Urinary bladder (tissue), 4 donors: ENCODE measurements at places on chromosomes 12 and 14.

DNA sequence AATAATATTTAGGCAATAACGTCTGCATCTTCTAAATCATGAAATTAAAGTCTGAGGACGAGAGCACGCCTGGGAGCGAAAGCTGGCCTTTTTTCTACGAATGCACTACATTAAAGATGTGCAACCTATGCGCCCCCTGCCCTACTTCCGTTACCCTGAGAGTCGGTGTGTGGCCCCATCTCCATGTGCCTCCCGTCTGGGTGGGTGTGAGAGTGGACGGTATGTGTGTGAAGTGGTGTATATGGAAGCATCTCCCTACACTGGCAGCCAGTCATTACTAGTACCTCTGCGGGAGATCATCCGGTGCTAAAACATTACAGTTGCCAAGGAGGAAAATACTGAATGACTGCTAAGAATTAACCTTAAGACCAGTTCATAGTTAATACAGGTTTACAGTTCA lies 19.3 kb downstream of the CKB start:
- DNase-seq, result no peak

DNA sequence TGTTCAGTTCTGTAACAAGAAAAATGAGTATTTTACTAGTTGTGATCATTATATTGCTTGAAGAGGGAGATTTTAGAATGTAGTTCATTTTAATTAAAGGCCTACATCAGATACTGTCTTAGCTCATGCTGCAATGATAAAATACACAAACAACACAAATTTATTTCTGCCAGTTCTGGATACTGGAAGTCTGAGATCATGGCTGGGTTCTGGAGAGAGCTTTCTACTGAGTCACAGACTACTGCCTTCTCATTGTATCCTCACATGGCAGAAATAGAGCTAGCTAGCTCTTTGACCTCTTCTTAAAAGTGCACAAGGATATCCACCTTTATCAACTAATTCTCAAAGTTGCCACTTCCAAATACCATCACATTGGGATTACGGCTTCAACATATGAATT lies 53.8 kb downstream of the MIS18BP1 start:
- no peak for DNase-seq

DNA sequence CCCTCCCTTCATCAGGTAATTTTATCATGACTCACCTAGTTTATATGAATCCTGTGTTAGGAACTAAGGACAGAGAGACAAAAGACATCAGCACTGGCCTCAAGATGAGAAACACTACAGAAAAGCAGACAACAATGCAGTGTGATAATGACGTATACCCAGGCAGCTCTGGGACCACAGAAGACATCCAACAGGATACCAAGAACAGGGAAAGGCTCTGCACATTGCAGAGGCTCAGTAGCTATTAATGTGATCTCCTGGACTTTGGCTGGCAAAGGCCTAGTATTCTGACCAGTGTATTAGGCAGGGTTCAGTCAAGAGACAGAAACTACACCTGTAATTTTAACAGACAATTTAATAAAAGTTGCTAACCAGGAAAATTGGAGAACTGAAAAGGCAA lies 39.7 kb downstream of the CDK17 start:
- no peak for DNase-seq

DNA sequence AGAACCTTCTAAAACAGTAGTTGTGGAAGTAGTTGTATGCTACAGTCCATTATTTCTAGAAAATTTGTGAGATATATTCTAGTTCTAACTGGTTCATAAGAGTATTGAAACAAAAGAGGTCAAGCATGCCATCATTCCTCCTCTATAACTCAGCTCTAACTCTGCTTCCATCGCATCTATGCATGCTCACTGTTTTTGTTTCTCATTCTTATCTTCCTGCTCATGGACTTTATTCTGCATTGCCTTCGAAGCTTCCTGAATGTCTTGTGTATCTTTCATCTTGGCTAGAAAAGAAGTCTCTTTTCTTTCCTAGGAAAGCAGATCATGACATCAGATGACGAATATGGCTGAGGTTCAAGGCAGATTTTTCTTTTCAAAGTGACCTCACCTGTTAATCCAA lies 402 bp downstream of the LMNTD1 start:
- no peak for DNase-seq

GRCh38 chr12:130761537-130762318 lies 45.6 kb upstream of the RIMBP2 start:
- DNase-seq, result no peak

GRCh38 chr14:33938131-33938949 lies 12.5 kb downstream of the EGLN3 start:
- DNase-seq, result peak; percentile 70

DNA sequence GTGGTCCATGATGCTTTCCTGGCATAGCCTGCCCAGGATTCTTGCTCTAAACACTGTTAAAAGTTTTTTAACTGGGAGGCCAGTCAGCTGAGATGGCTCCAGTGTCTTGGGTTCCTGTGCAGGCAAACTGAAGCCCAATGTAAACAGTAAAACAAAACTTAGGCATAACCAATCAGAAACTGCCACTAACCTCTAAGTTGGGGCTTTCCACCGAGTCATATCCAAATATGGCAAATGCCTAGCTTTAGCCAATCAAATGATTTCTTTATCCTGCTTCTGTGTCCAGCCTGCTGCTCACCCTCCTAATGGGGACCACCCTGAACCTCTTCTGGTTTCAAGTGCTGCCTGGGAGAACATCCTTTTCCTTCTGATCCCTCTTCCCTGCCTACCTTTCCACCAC lies 277.9 kb downstream of the EMP1 start:
- no peak for DNase-seq

DNA sequence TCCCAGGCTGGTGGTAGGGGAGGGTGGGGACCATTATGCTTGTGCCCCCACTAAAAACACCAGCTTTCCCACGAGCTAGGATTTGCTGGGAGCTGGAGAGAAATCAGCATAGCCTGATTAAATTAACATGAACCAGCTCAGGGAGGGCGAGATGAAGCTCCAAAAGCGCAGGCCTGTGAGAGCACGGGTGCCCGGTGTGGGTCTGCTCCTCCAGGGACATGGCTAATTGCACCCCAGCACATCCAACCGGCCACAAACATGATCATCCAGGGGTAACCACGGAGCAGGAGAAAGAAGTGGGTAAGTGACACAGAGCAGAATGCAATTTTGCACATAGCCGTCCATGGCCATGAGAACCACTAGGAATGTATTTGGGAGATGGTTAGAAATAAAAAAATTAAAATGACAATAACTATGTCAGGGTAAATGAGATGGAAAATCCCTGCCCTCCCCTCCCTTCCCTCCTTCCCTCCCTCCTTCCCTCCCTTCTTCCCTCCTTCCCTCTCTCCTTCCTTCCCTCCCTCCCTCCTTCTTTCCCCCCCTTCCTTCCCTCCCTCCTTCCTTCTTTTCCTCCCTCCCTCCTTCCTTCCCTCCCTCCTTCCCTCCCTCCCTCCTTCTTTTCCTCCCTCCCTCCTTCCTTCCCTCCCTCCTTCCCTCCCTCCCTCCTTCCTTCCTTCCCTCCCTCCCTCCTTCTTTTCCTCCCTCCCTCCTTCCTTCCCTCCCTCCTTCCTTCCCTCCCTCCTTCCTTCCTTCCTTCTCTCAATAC lies 26.9 kb downstream of the CLMN start:
- no peak for DNase-seq

GRCh38 chr14:93084866-93085857 lies 30.6 kb downstream of the ITPK1 start:
- no peak for DNase-seq

- no peak for DNase-seq
Measured at GRCh38 chr12:4379405-4379804, at the start of gene FGF23. Gene FGF23, minus strand, starts transcription at chr12:4379712. Its CDS starts 130 bp downstream, at chr12:4379582.

GRCh38 chr12:120224304-120225199 lies 23.6 kb upstream of the RPLP0 start:
- DNase-seq, result no peak

GRCh38 chr14:68182492-68182891 lies 362.9 kb downstream of the RAD51B start:
- no peak for DNase-seq

- DNase-seq, result no peak
Measured at GRCh38 chr12:34598352-34598827, 576.1 kb downstream of the ALG10 start.

- no peak for DNase-seq
Measured at GRCh38 chr14:96929950-96930349, 132.8 kb downstream of the VRK1 start.

DNA sequence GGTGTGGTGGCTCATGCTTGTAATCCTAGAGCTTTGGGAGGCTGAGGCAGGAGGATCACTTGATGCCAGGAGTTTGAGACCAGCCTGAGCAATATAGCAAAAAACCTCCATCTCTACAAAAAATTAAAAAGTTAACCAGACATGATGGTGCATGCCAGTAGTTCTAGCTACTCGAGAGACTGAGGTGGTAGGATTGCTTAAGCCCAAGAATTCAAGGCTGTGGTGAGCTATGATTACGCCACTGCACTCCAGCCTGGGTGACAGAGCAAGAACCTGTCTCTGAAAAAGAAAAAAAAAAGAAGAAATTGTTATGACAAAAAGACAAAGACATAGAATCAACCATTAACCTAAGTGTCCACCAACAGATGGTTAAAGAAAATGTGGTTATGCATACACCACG lies 2.1 kb upstream of the ATP23 start:
- DNase-seq, result no peak

GRCh38 chr12:286531-287300 lies 24.1 kb upstream of the SLC6A13 start:
- DNase-seq, result no peak

DNA sequence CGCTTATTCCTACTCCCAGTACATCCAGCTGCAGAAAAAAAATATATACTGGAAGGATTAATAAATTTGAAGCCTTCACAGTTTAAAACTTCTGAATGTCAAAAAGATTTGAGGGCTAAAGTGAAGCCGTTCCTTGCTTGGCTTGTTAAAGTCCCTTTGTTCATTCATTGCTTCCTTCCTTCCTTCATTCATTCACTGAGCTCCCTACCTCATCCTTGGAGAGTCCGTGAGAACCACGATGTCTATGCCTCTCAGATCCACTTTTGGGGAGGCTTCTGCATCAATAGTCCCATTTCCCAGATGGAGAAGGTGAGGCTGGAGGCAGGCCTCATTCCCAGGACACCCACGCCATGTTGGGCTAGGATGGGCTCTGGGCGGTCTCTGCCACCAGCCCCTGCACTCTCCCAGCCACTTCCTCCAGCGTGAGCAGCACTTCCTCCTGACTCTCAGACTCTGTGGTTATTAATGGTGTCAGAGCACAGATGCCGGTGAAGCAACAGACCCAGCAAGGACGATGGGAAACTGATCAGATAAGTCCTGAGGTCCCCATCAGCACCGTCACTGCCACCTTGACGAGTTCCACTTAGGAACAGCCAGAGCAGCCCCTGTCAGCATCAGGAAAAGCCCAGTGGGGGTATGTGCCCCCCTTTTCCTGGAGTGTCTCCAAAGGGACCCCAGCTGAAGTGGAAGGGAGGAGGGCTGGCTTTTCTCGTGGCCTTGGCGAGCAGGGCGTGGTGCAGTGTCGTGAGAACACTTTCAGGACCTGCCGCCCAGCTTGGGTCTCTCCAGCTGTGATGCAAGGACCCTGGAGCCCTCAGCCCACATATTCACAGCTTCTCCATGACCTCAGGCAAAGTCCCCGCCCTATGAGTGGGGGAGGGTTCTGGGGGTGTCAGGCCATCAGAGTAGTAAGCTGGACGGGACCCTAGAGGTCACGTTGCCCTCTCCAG lies 21.2 kb downstream of the ASB2 start:
- no peak for DNase-seq

DNA sequence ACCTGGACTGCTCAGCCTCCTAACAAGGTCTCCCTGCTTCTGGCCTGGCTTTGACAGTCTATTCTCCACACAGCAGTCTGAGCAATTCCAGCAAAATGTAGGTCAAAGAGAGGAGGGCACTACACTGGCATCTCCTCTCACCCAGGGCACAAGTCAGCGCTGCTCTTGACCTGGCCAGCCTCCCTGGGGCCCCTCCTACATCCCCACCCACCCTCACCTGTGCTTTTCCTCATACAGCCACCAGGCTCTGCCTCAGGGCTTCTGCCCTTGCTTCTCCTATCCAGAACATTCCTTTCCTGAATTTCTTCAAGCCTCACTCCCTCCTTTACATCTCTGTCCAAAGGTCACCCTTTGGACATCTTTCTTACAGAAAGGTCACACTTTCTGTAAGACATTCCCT lies 33.7 kb downstream of the GALNT4 start:
- no peak for DNase-seq

- no peak for DNase-seq
Measured at GRCh38 chr12:3086211-3086610, 9.0 kb downstream of the TSPAN9 start.

DNA sequence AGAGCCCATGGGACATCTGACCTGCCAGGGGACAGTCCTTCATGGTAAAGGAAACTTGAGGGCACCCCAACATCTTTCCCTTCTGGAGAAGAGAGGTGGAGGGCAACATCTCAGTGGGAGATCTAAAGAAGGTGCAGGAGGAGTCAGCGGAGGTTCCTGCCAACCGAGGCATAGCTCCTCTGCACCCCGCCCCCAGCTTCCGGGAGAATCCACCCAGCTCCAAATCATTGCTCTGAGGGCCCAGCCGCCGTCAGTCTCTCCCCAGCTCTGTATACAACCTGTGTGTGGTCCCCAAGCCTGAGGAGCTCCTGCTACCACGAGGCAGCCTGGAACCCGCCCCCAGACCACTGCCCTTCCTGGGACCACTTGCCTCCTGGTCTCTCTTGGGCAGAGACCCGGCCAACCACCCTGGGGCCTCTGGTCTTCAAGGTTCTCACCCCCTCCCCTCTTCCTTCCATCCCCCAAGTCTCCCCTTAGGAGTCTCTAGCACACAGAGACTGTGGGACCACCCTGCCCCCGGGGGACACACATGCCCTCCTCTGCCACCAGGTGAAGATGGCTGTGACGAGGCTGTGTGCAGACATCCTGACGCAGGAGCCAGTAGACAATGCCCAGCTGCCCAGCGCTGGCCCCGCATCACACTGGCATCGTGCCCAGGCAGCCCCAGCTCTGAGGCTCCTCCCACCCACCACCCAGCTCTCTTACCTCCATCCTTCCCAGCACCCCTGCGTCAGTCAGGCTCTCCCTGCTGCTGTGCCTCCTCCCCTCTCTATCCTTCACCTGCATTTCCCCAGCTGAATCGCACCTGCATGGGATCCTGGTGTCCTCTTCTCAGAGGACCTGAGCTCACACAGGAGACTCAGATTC lies 13.0 kb upstream of the NUDT14 start:
- DNase-seq, result no peak
